ENCODE measurements at places on chromosomes 4 and X.

DNA sequence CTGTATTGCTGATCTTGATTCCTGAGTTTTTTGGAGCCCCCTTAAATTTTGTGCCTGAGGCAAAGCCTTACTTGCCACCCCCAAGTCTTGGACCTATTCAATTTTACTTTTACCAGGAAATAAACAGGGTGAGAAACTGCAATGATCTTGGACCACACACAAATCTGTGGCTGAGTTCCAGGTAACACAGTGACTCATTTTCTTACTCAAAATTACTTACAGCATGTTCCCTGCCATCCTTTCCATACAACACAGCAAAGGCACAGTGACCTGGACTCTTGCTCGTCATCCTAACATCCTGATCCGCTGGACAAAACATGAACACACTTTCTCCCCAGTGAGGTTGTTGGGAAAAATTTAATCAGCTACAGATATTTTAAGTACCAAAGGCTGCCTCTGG, 60.7 kb upstream of the S100G start:
- DNase-seq: no peak

DNA sequence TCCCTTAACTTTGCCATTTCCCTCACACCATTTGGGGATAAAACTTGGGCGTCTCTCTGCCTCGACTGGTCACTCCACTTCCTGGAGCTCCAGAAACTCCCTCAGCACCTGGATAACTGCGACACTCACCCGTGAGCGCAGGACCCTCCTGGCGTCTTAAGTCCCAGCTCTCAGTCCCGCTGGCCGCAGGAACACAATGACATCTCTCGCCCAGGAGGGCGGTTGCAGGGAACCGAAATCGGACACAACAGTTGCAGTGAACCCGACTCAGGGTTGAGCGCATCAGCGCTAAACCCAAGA, 370.9 kb upstream of the SMIM31 start:
- no peak for DNase-seq

DNA sequence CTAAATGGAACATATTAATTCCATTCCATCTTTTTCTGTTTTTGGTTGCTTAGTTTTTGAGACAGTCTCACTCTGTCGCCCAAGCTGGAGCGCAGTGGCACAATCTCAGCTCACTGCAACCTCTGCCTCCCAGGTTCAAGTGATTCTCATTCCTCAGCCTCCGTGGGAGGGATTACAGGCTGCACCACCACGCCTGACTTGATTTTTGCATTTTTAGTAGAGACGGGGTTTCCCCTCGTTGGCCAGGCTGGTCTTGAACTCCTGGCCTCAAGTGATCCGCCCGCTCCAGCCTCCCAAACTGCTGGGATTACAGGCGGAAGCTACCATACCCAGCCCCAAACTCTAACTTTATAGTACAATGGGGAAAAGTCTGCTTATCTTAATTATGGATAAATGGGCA, 11.2 kb downstream of the HNRNPD start:
- DNase-seq: no peak

DNA sequence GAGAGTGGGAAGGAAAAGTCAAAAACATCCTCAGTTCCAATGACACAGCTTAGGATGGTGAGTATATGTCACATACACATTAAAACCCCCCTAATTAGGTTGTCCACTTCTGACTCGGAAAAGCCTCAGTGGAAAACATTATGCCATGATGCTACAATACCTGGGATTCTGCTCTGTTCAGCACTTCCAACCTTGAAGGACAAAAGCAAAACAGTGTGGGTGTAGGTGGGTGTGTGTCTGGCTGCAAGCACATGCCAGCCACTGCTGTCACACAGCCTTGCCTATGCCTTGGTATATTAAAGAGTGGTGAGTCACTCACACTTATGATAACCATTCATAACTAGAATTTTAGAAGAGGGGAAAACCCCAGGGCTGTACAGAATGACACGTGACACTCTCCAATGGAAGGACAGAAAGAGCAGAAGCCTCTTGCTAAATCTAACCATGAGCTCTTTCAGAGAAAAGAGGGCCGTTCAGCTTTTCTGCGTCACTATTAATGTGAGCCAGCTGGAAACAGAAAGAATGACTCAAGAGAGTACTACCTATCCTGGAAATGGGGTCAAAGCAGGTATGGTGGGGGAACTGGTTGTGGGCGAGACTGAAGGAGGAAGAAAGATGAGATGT, 159.6 kb downstream of the TET2 start:
- peak; percentile 79 for DNase-seq
